Activated T-cell treated with anti-CD3 and anti-CD28 coated beads for 1 hour (primary cell): ENCODE measurements at places on chromosomes 4 and X.

GRCh38 chr4:37948542-37948941 is 11.7 kb upstream of the PTTG2 start:
- no peak for DNase-seq

DNA sequence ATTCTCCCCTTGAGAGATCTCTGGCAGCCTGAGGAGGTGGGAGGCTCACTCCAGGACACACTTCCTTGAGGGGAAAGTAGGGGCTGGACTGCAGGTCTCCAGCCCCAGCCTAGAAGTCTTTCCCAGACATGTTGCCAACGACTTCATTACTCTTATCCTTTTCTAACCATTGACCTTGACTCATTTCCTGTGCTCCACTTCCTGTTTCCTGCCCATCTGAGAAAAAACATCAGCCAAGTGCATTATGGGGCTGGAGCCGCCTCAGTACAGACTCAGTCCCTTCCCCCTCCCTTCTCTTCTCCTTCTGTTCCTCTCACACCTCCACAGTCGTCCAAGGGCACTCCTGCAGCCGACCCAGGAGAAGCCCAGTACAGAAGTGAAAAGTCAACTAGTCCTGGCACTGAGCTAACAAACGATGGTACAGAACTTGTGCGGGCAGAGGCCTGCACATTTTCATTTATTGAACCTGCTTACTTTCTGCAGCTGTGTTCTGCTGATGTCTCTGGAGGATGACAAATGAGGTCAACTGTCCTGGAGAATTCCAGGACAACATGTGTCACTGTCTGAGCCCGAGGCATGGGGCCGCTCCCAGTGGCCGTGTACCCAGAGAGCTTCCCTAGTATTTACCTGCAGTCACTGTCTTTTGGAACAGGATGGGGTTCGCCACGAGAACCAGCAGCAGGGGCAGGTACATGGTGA is 20.1 kb downstream of the GPR143 start:
- DNase-seq = no peak

DNA sequence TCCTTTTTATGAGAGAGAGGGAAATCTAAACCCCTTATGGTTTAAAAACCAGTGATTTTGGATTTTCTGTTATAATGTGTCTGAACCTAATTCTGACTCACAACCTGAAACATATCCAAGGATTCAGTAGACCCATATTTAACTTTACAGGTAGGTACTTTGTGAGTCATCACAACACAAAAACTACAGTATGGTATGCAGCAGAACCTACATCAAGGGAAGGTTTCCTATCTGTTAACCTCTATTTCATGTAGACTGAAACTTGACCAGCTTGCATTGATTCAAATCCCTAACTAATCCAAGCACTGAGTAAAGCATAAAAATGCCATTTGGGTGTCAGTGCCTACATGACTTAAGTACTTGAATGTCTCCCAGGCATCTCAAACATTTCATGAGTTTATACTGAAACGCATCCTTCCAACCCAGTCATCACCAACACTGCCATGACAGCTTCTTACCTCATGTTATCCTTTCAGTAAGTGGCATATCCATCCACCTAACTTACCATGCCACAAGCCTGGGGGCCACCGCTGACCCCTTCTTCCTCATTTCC is 4.3 kb upstream of the ARHGAP10 start:
- no peak for DNase-seq

DNA sequence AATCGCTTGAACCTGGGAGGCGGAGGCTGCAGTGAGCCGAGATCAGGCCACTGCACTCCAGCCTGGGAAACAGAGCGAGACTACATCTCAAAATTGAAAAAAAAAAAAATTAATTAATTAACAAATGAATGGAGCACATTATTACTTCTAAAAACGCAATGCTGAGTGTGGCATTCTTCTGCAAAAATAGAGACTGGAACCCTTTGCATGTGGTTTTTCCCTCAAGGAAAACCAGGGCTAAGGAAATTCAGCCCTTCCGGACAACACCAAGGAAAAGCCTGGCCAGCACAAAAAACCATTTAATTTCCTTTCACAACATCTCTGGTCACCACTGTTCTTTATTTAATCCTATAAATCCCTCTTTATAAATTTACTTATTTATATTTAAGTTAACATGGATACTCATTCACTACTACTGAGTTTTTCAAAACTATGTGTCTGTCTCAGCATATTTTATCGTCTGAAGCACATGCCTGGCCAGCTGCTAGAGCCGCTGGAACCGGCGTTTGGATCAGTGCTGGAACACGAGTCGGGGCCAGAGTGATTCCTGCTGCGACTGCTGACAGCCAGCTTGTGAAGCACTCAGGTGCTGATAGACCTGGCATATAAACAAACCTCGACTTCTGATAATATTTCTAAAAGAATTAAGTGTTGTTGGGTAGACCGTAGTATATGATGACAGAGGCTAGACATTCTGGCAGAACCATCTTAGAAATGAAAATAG is 84.5 kb upstream of the WWC2 start:
- no peak for DNase-seq

DNA sequence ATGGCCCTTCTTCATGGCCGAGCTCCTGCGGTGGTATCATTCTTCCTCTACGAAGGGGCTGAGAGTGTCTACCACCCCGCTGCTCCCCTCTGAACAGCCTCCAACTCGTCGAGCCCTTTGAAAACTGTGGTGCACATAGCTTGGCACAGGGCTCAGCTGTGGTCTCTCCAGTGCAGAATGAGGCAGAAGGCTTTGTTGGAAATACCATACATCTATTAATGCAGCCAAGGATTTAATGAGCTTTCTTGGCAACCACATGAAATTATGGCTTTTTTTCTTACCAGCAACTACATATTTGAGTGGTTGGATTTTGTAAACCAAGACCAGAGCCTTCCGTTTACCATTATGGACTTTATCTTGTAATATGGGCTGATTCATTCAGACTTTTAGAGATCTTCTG is 61.7 kb upstream of the CBR4 start:
- no peak for DNase-seq

DNA sequence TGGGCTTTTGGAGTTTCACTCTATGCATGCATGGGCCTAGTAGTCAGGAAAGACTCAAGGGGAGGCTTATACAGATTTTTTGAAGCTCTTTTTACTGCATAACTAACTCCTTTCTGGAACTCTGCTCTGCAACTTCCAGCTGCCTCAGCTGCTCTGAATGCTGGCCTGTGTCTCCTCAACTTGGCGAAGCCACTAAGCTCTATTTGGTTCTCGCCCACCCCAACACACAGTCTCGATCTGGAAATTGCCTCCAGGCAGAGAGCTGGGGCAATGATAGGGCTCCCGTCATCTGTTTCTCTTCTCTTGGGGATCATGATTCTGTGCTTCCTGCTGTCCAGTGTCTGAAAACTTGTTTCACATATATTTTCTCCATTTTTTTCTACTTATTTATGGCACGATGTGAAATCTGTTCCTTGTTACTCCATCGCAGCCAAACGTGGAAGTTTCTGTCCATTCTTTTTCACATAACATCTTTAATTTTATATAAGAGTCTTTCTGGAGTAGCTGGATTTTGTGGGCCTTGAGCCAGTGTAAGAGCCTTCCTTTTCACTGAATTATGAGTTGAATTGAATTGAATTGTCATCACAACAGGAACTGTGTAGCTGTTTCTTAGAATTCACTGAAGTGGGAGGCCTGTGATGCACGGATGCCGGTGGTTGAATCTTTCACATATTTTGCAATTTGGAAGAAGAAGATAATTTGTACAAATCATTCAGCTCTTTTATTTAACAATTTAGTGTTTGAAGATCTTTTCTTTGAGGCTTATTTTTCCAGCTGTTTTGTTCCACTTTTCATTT is 9.0 kb downstream of the ZNF275 start:
- no peak for DNase-seq

- DNase-seq = no peak
Observed at GRCh38 chr4:3877236-3877635, 111.1 kb downstream of the ADRA2C start.

GRCh38 chr4:100780126-100780525 is 262.3 kb upstream of the EMCN start:
- DNase-seq = no peak

GRCh38 chr4:141721174-141721573 is 84.8 kb downstream of the IL15 start:
- no peak for DNase-seq

DNA sequence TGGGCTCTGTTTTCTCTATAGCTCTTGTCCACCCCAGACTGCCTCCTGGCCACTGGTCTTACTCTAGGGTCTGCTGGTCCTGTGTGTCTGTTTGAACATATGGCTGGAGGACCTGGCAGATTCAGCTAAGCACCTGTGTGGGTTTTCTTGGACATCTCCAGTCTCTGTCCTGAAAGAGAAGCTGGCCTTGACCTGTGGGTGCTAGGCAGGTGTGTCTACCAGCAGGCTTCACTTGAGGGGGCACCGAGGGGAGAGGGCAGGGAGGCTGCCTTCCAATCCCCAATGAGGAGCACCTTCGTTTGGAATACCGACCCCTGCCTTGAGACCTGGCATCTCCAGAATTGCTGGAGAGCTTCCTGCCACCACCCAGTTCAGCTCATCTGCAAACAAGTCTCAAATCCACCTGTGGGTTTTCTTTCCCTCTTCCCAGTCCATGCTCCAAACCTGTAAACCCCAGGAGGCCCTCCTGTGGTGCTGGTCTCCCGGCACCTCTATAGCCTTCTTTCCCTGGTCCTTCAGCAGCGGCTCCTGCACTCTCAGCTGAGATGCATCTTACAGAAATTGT is 45.2 kb downstream of the HTRA3 start:
- DNase-seq = no peak

DNA sequence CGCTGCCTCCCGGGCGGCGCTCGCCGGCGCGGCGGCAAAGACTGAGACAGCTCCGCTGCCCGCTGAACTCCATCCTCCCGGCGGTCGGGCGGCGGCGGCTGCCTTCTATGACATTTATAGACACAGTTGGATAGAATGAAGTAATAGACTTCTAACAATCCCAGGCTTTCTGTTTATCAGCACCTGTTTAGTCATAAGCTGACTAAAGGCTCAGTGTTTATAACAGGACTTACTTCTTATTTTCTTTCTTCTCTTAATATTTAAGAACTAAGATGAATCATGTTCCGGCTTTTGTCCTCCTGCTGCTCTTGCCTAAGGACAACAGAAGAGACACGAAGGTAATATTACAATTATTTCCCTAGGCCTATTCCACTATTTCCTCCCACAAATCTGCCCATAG is 3.9 kb downstream of the ARL13A start:
- no peak for DNase-seq

DNA sequence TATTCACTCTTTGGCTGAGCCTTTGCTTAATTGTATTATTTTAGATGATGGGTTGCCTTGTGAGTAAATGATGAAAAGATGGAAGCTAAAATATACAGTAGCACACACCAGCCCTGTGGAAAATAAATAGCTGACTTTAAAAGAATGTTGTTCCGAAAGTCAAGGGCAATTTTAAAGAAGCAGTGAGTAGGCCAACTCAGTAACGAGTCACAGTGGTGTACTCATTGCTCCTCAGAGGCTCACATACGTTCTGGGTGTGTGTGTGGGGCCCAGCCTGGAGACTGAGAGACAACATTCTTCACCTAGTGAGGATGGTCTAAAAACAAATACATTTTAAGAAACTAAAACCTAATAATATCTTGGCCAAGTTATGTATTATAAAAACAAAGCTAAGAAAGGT is 640.3 kb downstream of the TRIML1 start:
- no peak for DNase-seq

- DNase-seq = no peak
Observed at GRCh38 chr4:120158841-120159463, 92.3 kb upstream of the MAD2L1 start.

- DNase-seq = no peak
Observed at GRCh38 chrX:23978491-23978890, 48.5 kb downstream of the KLHL15 start.

- no peak for DNase-seq
Observed at GRCh38 chrX:124125471-124125870, 164.0 kb downstream of the STAG2 start.

DNA sequence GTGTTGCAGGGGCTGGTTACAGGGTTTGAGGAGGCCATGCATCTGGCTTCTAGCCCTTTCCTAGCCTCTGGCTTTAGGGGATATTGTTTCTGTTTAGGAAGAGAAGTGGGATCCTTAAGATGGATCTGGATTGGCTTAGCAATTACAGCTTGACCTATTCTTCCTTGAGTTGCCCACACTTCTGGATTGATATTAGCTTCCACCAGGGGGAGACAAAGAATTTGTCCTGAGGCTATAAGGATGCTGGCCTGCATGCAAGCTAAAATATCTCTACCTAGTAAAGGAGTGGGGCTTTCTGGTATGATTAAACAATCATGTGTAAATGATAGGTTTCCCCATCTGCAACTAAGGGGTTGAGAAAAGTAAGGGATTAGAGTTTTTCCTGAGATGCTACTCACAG is 117.2 kb downstream of the TEX13C start:
- DNase-seq = no peak

GRCh38 chrX:45850775-45851433 is 650.2 kb upstream of the DIPK2B start:
- no peak for DNase-seq

DNA sequence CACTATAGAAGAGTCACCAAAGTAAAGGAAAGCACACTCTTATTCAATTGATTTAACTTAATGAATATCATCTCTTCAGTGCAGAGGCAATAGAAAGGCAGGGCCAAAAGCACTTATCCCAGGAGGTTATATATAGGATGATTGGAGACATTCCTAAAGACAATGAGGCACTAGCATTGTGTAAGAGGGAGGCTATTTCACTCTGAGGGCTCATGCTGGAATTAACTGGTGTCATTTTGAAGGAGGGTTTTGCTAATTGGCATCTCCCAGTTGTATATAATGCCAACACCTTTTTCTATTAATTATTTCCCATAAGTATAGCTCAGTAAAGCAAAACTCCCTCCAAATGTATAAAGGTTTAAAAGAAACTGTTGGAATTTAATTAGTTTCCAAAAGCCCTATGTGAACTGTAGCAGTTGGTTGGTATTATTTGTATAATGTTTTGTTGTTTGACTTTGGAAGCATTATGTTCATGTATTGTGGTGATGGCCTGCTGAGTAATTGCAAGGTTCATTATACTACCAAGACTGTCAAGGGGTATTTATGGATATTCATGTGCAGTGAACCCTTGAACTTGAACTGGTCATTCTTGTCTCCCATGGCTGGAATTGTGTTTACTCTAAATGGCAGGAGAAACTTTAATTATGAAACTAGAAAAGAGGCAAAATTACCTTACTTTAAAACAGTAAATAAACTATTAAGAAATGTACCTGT is 270.3 kb downstream of the BMPR1B start:
- DNase-seq = no peak

GRCh38 chr4:187125062-187125461 is 401.4 kb upstream of the FAT1 start:
- no peak for DNase-seq

GRCh38 chr4:187767158-187767557 is 228.4 kb upstream of the ZFP42 start:
- no peak for DNase-seq

- DNase-seq = no peak
Observed at GRCh38 chrX:105460376-105460775, 239.9 kb upstream of the TEX13A start.
